NCI-H510A (cell line): ENCODE measurements at places on chromosomes 1 and 21.

DNA sequence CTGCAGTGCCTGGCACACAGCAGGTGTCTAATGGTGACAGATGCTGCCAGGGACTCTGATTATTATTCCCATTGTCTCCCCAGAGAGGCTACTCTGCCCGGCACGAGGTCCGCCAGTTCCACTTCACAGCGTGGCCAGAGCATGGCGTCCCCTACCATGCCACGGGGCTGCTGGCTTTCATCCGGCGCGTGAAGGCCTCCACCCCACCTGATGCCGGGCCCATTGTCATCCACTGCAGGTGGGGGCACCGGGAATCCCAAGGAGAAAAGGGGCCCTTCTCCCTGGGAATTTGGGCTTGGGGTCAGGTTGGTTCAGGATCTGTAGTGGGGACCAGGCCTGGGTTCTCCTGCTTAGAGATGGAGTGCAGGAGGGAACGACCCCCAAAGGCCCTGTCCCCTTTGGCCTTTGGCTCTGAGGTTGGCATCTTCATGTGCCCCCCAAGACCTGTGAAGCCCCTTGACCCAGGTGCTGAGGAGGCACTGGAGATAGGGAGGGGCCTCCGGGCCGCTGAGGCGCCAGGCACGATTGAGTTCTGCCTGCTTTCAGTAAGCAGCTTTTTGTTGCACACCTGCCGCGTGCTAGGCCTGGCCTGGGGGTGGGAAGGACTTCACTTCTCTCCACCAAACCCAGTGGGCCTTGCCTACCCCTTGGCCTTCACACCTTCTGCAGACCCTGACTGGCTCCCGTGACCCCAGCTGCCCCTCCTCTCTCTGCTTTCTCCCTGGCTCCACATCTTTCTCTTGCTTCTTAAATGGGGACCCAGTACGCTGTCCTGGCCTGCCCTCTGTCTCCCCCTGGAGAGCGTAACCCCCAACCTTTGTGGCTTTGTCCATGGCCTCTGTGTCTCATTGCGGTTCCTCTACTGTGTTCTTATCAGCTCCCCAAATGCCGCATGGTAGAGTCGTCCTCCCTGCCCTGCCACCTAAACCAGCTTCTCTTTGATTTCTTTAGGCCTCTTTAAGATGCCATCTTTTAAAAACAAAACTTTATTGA lies 76.4 kb downstream of the PTPRU start:
- DNase-seq: no peak

GRCh38 chr1:241275226-241275625 lies 81.8 kb downstream of the RGS7 start:
- no peak for DNase-seq

DNA sequence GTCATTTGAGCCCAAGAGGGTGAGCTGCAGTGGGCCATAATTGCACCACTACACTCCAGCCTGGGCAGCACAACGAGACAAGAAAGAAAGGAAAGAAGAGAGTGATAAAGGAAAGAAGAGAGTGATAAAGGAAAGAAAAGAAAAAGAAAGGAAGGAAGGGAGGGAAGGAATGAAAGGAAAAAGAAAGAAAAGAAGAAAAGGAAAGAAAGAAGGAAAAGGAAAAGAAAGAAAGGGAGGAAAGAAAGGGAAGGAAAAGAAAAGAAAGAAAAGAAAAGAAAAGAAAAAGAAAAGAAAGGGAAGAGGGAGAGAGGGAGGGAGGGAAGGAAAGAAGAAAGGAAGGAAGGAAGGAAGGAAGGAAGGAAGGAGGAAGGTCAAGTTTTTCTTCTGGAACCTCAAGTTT lies 17.5 kb downstream of the TRIT1 start:
- no peak for DNase-seq

DNA sequence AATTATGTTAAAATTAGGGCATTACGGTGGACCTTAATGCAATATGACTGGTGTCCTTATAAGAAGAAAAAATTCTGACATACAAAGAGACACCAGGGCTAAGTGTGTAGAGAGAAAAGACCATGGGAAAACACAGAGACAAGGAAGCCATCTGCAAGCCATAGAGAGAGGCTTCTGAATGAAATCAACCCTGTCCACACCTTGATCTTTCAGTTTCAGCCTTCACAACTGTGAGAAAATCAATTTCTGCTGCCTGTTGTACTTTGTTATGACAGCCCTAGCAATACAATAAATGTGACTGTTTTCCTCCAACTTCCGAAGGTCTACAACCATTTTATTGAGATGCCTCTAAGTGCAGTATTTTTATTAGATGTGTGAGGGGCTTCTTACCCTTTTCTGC lies 1407.2 kb downstream of the MRPL39 start:
- DNase-seq: no peak

GRCh38 chr1:66335859-66336640 lies 197.9 kb upstream of the SGIP1 start:
- no peak for DNase-seq

GRCh38 chr1:179743679-179744400 lies 749 bp downstream of the FAM163A start:
- no peak for DNase-seq

- peak; percentile 80 for DNase-seq
Measured at GRCh38 chr1:181105134-181106021, 16.9 kb downstream of the IER5 start.

DNA sequence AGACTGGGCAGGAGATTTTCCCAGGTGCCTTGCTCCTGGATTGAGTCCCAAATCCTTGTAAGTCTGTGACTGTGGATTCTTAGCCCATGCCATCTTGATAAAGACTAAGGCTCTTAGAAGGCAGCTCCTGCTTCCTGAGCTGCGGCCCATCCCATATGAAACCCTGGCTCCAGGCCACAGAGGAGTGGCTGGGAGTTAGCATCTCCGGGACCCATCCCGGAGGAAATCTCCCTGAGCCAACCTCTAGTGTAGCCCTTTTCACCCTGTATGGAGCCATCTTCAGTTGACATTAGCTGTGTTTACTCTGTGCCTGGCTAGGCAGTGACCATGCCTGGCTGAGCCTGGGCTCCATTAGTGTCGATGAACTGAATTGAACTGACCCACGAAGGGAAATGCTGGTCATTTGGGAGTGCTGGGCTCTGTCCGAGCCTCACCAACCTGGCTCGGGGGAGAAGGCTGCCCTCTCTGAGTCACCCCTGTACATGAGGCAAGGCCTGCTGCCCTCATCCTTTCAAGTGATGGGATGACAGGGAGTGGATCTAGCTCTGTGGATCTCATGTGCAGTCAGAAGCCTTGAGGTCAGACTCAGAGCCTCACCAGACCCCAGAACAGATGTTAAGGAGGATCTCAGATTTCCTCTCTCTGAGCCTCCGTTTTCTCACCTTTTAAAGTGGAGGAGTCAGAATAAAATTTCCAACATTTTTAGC lies 37.5 kb downstream of the LGR6 start:
- DNase-seq: no peak

- no peak for DNase-seq
Measured at GRCh38 chr1:177511036-177511435, 340.3 kb downstream of the BRINP2 start.
